ENCODE measurements at places on chromosomes 2 and 18.
A peak's percentile ranks its signal among the peaks of the same experiment; 100 is the strongest.

DNA sequence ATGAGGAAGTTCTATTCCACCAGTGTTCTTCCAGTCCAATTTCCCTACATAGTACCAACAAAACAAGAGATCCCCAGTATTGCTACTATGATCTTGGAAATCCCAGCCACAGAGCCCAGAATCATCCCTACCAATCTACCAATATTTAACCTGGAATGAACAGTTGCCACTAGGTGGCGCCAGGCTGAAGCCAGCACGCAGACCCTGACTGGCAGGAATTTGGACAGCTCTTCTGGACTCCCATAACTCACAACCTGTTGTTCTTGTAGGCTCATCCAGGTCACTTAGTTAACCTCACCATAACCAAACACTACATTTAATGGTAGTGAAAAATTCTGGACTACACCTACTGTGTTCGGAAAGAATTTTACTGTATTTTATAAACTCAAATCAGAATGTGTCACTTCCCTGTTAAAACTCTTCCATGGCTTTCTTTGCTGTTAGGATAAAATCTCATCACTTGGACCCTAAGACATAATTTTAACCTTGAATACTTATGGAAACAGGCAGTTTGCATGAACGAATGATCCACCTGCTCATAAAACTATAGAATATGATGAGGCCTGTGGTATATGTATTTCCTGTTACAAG is 59.8 kb upstream of the SLC38A11 start:
- peak; percentile 49 for DNase-seq

DNA sequence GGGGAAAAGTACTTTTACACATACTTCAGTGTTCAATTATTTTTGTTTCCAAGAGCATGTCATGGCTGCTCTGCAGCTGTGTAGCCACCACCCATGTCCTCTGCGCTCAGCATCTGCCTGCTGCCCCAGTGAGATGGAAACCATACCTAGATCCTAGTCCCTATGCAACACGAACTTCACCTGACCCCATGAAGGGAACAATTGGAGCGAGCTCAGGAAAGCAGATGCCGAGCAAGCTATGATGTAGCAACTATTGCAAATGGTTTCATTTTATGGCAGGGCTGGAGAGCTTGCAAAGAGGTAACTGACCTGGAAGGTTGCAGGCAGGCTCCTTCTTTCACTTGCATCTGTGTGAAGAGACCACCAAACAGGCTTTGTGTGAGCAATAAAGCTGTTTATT is 1.3 kb upstream of the CCDC141 start:
- DNase-seq, result no peak

- no peak for DNase-seq
These were observed 55.5 kb downstream of the DPP4 start for GRCh38 chr2:162018530-162018929.

DNA sequence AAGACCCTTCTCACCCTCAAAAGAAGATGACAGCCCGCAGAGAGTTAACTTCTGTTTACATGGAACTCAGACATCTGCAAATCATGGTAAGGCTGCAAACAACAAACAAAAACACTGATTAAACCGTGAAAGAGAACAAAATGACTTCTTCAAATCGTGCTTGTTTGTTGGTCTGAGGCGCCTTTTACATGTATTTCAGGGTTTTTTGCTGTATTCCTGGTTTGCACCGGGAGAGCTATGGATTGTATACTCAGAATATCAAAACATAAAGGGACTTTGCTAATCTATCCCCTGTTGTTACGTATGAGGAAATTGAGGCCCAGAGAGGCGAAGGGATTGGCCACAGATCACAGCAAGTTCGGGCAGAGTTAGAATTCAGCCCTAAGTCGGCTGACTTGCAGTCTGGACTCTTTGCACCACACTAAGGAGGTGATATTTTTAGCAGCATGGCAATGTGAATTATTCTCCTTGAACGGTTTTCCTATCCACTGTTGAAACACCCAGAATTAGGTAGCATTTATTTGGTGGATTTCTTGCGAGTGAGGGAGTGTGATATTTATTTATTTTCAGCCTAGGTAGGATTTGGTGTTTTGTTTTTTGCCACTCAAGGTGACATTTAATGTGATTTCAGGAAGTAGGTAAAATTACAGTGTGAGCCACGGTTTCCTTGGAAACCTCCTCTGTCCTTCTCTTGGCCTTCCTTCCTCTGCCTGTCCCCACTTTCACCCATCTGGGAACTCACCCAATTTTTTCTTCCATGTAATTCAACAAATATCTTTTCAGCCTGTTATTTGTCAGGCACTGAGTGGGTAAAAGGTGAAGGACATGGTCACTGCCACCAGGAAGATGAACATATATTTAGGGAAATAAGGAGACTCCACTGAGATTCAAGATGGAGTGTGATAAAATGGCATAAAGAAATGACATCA is 980 bp upstream of the PDE6D start:
- no peak for DNase-seq

DNA sequence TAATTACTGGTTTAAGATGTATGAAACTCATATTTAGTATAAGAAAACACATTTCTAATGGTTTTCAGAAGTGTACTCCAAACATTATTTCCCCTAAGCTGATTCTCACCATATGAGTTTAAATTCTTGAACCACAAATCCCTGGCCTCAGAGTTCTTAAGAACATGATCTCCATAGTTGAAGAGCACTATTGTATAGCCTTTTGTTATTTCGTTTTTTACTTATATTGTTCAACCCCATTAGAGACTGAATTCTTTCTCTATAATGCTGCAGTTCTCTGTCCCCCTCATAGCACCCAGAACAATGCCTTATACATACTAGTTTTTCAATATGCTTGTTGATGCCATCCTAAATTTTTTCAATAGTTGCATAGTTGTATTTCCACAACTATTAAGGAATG is 85.5 kb upstream of the TMEM17 start:
- no peak for DNase-seq

DNA sequence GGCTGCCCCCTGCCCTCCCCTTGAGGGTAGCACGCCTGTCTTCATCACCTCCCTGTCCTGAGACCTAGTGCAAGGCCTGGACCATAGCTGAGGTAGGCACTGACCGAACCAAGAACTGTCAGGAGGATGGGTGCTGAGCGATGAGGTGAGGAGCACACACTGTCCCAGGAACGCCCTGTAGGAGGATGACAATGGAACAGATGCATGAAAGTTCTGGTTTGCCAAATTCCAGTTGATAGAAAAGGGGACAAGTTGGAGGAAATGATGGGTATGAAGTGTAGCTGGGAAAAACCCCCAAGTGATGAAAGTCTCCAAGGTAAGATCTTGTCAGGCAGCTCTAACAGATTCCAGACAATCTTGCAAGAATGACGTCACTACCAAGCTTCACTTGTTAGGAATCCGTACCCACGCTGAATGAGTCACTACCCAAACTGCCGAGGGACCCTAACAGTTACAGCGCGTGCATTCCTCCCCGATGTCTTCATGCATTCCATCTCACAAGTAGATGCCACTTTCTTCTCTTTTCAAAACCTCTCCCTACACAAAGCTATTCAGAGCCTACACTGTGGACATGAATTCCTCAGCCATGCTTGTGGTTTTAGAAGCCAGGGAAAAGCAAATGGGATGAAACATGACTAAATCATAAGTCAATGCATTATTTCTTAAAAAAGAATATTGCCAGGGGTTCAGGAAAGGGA is 27.6 kb downstream of the MRPL33 start:
- no peak for DNase-seq

GRCh38 chr2:237879058-237879430 is 19.6 kb downstream of the RAMP1 start:
- no peak for DNase-seq

GRCh38 chr18:35086704-35087103 is 45.5 kb downstream of the MAPRE2 start:
- no peak for DNase-seq

DNA sequence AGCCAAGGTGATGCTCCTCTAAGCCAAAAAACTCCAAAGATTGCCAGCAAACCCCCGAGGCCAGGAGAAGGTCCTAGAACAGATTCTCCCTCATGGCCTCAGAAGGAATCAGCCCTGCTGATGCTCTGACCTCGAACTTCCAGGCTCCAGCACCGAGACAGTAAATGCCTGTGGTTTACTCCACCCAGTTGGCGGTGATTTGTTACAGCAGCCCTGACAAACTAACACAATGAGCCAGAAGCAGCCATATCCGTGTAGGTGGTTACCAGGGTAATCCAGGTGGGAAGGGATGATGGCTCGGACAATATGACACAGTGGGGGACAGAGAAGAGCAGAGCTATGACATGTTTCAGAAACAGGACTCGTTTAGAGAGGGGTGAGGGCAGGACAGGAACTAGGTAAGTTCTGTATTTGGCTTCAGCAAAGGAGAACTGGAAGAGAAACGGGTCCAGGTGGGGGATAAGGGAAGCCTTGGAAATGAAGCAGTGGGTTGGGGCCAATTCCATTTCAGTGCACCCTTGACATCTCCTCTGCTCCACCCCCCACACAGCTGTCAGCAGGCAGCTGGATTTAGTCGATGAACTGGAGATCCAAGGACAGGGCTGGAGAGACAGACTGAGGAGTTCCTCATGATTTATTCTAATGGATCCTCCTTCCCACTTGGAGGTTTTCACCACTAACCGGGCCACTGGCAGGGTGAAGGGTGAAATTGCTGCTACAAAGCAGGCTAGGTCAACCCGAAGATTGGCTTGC is 179.7 kb upstream of the SH3BP4 start:
- DNase-seq, result no peak

GRCh38 chr2:163834221-163834620 is 98.4 kb upstream of the FIGN start:
- DNase-seq, result no peak

GRCh38 chr2:195486987-195487644 is 169.9 kb upstream of the SLC39A10 start:
- DNase-seq, result no peak

- DNase-seq, result no peak
These were observed 71.6 kb downstream of the NDUFA10 start for GRCh38 chr2:239953418-239954061.

DNA sequence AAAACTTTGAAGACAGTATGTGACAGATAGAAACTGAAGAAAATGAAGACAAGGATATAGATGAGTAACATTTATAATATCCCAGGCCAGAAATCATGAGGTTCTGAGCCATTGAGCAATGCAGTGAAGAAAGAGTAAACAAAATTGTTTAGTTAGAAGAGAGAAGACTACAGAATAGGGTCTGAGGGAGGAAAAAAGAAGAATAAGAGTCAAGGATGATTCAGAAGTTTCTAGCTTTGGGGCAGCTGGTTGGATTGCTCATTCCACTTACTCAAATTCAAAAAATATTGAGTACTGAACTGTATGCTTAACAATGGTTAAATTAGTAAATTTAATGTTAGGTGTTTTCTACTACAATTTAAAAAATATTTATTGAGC is 155.0 kb upstream of the OTX1 start:
- no peak for DNase-seq

- DNase-seq, result no peak
These were observed 83.6 kb upstream of the CYP1B1 start for GRCh38 chr2:38159597-38159996.

- DNase-seq, result no peak
These were observed 131.6 kb downstream of the NXPH2 start for GRCh38 chr2:138648606-138649005.

DNA sequence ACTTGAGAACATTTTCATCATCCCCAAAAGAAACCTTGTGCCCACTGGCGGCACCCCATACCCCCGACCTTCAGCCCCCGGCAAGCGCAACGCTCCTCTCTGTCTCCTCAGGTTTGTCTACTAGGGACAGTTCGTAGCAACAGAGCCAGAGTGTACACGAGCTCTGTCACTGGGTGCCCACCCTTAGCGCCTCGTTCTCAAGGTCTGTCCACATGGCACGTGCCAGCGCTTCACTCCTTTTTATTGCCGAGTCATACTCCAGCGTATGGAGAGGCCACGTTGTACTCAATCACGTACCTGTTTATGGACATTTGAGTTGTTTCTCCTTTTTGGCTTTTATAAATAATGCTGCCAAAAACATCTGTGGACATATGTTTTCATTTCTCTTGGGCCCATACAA is 30.3 kb upstream of the GPC1 start:
- no peak for DNase-seq

GRCh38 chr2:5026571-5027234 is 665.5 kb upstream of the SOX11 start:
- no peak for DNase-seq

- DNase-seq, result no peak
These were observed 132.7 kb upstream of the MEX3C start for GRCh38 chr18:51330148-51330547.

DNA sequence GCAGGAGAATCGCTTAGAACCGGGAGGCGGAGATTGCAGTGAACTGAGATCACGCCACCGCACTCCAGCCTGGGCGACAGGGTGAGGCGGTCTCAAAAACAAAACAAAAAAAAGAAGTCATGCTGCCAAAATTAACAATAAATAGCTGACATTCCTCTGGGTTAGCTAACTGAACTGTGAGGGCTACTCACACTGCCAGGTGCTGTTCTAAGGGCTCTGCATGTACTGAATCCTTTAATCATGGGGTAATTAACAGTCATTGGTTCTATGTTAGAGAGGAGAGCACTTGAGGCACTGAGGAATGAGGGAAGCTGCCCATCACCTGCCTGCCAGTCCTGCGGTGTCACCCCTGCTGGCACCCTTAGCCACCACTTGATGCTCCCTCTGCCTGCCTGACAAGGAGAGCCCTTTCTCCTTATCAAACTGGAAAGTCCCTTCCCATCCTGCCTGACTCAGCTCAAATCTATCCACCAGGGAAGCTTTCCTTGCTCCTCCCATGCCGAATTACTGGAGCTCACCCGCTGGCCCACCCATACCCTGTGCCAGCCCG is 73.0 kb upstream of the RIOK3 start:
- DNase-seq, result no peak

GRCh38 chr2:207474863-207475485 is 54.8 kb upstream of the CREB1 start:
- DNase-seq, result peak; percentile 33

DNA sequence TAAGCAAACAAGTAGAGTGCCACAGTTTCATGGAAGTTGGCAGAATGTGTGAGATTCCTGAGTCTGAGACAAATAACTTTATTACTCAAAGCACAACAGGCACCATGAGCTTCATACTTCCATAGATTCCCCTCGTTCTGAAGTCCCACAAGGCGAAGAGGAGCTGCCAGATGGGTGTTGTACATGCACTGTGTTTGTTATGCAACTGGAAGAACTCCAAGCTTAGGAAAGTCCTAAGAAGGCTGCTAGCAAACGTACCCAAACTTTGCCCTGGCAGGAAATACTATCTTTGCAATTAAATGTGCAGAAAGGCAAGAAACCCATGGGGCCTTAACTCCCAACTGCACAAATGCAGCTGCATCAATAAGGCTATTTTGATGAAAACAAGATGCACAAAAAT is 1.6 kb upstream of the GCA start:
- no peak for DNase-seq

DNA sequence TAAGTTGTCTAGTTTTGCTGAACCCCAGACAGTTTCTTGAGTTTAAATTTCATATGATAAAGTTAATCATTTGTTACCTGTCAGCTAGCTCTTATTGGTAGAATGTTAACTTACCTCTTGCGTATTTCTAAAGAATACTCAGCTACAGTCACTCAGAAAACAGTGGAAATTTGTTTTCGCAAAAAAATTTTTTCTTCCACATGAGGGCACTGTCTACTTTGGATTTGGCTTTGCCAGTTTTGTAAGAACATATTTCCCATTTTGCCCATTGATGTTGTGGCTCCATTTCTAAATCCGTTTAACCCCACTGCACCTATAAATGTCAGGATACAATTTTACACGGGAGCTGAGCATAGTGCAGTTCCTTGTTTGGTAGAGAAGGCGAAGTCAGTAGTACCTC is 19.1 kb upstream of the GCFC2 start:
- DNase-seq, result no peak

All from NCI-H774 (cell line).